Endodermal cell (in vitro differentiated cells): ENCODE measurements at places on chromosomes 7 and 10. TPM values are rescaled to one million over a fixed set of nuclear protein-coding genes. Genes with fewer than 3 reads are reported as not detected.

- no peak for DNase-seq
Measured at GRCh38 chr10:29767968-29768367, 133.2 kb upstream of the SVIL start.

Gene VSTM4
- total RNA-seq: 0.45 and 0.51 TPM in 2 replicates

Gene NDUFB2
- 180 and 195 TPM in 2 replicates for total RNA-seq

Gene PPP1R17
- total RNA-seq: 0.36 and 0.44 TPM in 2 replicates

Gene CAV1
- 3.3 to 4.9 TPM (median 4.4 TPM) in 3 replicates for total RNA-seq

Gene GIMAP7
- total RNA-seq: not detected in 3 replicates

DNA sequence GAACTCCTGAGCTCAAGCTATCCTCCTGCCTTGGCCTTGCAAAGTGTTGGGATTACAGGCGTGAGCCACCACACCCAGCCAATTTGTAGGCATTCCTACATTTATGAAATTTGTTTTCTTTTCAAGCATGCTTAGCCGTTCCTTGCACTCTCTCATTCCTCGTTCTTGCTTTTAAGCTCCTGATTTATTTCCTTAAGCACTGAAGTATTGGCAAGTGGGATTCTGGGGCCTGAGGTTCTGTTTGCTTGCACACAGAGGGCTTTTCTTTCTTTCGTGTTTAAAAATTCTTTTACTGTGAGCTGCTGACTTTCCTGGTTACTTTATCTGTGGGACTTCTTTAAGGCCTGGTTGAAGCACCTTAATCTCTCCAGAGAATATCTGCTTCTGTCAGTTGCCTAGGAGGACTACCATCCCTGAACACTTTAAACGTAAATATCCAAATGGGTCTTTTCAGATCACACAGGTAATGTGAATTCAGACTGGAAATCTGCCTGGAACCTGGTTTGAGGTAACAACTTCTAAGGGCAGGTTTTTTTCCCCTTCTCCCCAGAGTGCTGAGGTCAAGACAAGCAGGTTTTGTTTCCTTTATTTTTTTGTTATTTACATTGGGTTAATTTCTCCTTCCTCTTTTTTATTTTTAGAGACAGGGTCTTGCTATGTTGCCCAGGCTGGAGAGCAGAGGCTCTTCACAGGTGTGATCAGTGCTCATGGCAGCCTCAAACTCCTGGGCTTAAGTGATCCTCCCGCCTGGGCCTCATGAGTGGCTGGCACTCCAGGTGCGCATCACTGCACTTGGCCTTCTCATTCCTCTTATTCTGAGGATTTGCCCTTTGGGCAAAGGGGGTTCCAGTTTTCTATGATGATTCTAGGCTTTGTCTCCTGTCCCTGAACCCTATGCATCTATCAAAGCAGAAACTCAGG, 102.9 kb downstream of the PFKFB3 start:
- no peak for DNase-seq

- no peak for DNase-seq
Measured at GRCh38 chr10:51363415-51363814, 289.1 kb downstream of the PRKG1 start.

Gene ZNF853
- 9.0 to 17.2 TPM (median 17.0 TPM) in 3 replicates for total RNA-seq

- DNase-seq: no peak
Measured at GRCh38 chr7:6691103-6691502, 15.6 kb downstream of the ZNF12 start.

GRCh38 chr7:143447466-143447865, 4.2 kb downstream of the TAS2R60 start:
- no peak for DNase-seq

Gene AGAP6
- total RNA-seq: 13.3 and 15.9 TPM in 2 replicates

Gene PDE6C
- not detected in 3 replicates for total RNA-seq

Gene ZNF117
- total RNA-seq: 25.0 and 32.4 TPM in 2 replicates

DNA sequence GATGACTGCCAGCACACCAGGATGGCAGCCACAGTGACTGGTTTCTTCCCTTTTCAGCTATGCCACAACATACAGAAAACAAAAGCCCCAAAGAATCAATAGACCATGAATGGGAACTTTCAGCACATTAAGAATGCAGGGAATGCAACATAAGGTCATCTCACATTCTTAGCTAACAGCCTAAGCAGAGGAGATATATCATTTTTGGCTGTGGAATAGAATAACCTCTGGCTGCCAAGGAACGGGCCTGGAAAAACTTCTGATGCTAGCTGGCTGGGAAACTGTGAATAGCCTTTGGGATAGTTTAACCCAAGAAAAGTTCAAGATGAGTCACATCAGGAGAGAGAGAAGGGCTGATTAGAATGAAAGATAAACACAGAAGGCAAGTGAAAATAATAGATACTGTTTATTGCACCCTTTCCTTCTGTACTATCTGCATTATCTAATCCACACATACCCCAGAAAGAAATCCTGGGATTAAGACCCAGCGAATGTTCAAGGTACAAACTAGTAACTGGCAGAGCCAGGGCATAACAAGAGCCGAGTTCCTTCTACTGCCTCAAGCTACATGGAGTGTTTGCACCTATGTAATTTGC, 169.2 kb downstream of the SEMA3A start:
- DNase-seq: no peak

DNA sequence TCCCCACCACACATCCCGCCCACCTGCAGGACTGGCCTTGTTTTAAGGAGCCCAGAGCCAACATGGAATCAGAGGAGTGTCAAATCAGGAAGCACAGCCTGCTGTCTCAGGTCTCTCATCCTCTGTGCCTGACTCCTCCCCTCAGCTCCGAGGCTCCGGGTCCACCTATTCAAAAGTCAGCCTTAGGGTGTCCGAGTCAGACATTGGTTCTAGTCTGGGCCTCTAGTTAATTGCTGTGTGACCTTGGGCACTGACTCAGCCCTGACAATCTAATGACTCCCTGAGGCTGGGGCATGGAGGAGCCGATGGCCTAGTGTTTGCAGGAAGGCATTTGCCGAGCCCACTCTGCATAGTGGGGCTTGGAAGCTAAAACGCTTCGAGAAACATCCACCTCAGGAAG, 223.1 kb upstream of the PPP2R2D start:
- peak; percentile 64 for DNase-seq

DNA sequence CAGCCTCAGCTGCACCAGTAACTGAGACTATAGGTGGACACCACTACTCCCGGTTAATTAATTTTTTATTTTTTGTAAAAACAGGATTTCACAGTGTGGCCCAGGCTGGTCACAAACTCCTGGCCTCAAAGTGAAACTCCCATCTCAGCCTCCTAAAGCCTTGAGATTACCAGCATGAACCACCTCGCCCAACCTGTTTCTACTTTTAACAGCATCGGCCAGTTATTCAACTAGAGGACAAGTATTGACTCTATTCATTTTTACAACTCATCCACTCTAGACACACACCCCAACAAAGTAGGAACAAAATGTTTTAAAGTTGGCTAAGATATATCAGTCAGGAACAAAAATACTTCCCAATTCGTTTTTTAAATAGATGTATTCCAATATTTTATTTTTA, 334.8 kb downstream of the PARD3 start:
- no peak for DNase-seq

DNA sequence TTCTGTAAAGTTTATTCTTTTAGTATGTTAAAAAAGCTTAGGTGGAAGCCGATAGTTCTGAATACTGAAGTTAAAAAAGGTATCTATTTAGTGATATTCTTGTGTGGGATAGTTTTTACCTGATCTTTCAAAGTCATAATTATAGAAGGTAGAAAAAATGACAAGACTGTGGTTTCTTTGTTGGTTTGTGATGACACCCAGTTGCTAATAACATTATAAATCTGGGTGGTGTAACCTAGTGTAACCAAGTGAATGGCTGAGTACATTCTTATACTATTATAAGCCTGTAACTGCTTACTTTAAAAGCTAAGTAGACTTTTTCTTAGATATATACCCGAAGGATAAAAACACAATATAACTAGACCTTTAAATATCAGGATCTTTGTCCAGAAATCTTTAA, 2.3 kb downstream of the CDK13 start:
- DNase-seq: no peak
